ENCODE measurements at places on chromosomes 12 and 14.

- no peak for DNase-seq
Measured at GRCh38 chr14:65092349-65092748, 10.0 kb downstream of the MAX start.

DNA sequence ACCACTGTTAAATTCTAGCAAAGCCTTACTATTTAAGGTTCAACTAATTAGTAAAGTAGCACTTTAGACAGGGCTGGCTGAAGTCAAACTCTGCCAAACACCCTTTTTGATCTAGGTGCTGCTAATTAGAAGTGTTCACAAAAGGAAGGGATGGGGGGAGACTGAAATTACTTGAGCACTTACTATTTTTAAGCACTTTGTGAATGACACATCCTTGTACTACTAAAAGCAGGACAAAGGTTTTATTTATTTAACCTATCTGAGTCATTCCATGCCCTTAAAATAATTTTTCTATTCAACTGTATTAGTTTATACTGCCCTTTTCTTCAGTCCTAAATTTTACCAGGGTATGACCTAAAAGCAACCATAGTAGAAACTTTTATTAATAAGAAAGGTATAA is 20.1 kb downstream of the MBIP start:
- no peak for DNase-seq

- DNase-seq = peak; percentile 35
Measured at GRCh38 chr12:43835656-43836474, at the start of gene TMEM117. TSS of gene TMEM117 (plus strand) at chr12:43836081.

- DNase-seq = no peak
Measured at GRCh38 chr12:43103866-43104265, 448.1 kb downstream of the ADAMTS20 start.

DNA sequence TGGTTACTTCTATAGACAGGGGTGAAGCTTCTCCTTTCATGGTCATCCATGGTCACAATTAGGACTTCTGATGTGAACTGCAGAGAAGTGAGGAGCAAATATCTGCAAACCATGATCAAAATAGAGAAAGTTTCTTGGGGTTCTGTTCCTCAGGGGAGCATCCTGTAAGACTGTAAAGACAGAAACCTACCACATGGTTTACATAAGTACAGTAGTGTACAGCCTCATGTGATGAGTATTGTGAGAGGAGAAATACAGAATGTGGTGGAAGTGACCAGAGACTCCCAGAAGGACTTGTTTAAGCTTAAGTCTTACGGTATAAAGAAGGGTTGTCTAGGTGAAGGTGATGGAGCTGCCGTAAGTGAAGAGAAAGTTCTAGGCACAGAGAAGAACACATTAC is 484.7 kb downstream of the LRIG3 start:
- no peak for DNase-seq

DNA sequence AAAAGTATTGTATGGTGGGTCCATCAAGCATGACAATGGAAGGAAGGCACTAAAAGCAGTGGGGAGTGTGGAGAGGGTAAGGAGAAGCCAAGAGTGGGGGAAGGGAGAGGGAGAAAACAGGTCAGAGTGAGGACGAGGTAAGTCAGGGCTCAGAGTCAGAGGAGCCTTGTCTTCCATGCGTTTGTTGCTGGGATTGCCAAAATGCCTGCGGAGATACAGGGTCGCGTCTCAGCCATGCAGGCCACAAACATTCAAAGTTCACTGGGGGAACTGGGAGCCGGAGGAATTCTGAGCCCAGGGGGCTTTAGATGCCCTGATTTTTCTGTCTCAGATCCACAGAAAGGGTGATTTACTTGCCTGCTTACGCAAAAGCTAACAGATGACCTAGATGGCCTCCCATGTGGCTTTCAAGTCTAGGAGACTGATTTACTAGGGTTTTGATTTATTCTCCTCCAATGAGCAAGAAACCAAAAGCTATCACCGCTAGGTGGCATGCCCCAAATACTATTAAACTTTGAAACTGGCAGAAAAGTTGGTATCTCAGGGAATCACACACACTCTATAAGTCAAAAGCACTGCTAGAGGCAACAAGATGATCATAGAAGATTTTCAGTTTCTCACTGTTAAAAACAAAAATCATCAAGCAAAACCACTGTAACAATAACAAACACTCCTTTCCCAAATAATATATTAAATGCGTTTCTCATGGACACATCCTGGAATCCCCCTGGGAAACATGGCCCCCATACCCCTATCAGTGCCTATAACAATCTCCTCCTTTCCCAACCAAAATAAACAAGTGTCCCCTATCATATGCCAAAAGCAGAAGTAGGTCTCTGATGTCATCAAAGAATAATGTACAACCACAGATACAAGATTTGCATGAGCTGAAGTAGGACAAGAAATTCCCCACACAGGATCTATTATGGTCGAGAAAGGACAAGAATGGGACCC is 26.6 kb upstream of the MDM1 start:
- no peak for DNase-seq

GRCh38 chr12:98856897-98857540 is 211.9 kb downstream of the APAF1 start:
- no peak for DNase-seq

GRCh38 chr14:53778263-53778662 is 178.4 kb downstream of the BMP4 start:
- DNase-seq = no peak

GRCh38 chr12:106271575-106272505 is 24.0 kb upstream of the CKAP4 start:
- no peak for DNase-seq

- no peak for DNase-seq
Measured at GRCh38 chr14:91987192-91987591, 39.7 kb upstream of the FBLN5 start.

GRCh38 chr14:83664389-83664788 is 1865.6 kb upstream of the FLRT2 start:
- DNase-seq = no peak

DNA sequence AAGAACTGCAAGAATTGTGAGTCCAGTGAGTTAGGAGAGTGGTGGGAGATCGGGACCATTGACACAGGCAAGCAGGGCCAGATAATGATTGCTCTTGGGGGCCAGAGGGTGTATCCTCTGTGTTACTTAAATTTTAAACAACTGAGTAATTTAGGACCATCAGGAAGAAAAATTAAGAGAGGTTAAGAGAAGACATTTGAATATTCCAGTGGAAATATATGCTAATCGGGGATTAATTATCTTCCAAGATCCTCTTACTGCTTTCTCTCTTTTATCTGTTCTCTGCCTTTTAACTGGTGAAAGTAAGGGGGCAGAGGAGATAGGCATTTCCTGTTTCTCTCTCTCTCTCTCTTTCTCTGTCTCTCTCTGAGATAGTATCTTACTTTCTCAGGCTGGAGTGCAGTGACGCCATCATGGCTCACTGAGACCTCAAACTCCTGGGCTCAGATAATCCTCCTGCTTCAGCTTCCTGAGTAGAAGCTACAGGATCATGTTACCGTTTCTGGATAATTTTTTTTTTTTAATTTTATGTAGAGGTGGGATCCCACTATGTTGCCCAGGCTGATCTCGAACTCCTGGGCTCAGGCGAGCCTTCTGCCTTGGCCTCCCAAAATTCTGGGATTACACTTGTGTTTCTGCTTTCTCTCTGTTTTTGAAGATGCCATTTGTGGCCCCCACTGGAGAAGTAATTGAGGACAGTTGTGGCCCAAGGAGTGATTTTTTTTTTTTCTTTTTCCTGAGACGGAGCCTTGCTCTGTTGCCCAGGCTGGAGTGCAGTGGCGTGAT is 85.1 kb downstream of the DIP2B start:
- DNase-seq = no peak

GRCh38 chr12:25591144-25591543 is 38.1 kb upstream of the LMNTD1 start:
- no peak for DNase-seq
